Activated CD4-positive, alpha-beta T cell treated with anti-CD3 and anti-CD28 coated beads, Interleukin-2, amount 10 ng/mL, durations not matched to agents 7 days and 5 days (primary cell): ENCODE measurements at places on chromosomes 11 and 22.

DNA sequence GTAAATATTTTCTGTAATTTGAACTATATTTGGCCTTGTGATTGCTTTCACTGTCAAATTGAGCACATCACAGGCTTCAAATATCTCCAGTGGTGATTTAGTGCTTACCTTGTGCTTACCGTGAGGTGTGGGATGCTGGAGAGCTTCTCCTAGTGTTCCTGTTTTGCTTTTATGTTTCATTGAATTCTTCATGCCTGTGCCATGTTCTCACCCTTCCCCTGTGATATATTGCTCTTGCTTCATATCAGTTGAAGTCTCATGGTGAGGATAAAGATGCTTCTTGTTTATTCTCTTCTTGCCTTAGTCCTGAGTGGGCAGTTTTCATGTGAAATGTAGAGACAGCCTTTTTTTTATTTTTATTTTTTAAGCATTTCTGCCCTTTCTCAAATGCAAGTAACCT, 198.0 kb upstream of the PDGFD start:
- no peak for DNase-seq

DNA sequence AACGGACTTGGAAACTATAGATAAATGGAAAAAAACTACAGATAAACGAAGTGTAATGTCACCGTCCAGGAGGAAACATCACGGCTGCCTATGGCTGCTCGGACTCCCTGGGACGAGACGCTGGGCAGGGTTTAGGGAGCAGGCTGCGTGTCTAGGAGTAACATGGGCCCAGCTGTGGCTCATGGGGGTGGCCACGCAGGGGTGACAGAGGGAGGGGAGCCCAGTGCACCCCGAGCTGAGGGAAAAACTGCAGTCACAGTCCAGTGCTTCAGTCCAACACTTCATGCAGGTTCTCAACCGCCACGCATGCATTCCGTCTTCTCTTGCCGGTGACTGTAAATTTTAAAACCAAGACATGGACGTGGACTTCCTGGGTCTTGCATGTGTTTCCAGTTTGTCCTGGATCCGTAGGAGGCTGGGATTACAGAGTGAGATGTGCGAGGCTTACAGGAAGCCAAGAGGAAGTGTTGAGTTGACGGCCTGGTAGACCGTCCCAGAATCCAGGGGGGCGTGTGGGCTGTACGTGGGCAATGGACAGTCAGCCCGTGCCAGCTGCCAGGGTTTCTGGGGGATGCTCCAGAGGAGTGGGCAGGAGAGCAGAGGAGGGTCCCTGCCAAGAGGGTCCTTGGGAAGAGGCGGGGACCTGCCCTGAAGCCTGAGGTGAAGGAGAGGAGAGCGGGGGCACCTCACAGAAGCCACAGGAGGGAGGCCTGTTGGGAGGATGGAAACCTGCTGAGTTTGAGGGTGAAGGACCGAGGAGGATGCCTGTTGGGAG, 691.4 kb downstream of the BRD1 start:
- DNase-seq: no peak

DNA sequence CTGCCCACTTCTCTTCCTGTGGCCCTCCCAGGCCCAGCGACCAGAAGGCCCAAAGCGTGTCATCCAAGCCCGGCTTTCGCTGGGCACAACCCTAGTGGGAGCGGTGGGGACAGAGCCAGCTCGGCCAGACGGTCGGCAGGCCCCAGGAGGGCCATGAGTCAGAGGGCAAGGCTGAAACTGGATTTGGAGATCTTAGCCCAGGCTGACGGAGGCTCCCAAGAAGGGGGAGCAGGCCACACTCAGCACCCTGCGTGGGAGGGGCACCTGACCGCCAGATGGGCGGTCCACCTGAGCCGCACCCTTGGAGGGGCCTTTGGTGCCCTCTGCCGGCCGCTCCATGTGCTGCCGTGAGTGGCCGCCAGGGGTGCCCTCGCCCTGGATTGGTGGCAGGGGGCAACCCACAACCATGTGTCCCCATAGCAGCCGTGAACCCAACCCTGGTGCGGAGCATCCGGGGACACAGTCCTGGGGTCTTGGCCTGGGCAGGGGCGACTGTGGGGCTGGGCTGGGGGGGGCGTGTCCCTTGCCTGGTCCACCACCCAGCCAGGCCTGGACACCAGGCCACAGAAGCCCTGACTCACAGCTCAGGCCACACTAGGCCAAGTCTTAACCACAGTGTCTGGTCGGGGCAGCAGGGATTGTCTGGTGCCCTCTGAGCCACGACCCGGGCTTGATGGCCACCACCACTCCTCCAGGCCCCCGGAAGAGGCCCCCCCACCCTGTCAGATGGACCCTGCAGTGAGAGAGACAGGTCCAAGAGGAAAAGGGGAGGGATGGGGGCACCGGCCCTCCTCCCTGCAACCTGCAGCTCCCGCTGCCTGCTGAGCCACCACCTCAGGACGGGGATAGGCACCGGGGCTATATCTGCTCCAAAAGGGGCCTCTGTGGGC, 19.2 kb upstream of the TALDO1 start:
- peak; percentile 78 for DNase-seq

DNA sequence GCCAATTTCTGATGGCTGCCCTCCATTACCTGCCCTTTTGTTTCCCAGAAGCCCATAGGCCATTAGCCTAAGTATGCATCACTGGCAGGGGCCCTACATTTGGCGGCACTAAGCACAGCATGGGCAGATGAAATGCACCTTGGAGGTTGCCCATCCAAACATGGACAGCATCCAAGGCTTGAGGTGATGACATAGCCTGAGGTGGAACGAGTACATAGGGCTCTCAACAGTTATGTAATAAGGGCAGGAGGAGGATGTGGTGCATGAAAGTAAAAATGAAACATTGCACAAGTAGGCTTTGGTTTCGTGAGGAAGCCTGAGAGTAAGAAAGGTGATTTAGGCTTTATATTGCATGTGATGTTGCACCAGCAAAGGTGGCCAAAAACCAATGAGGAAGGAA, 148.1 kb downstream of the FAM76B start:
- DNase-seq: peak; percentile 56

DNA sequence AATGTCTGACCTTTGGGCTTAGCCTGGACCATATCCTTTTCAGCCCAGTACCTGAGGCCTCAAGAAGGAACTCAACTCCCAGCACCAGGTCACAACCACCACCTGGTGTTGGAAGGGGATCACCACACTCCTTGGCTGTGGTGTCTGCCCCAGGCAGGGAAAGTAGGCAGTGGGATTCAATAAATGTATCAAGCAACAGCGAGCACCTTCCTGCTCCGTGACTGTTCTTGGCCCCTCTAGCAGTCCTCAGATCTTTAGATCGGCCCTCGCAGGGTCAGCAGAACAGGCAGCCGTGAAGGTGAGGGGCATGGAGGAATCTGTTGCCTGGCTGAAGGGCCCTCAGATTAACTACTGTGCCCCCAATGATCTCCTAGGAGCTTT, 15.9 kb downstream of the ARFGAP2 start:
- no peak for DNase-seq

DNA sequence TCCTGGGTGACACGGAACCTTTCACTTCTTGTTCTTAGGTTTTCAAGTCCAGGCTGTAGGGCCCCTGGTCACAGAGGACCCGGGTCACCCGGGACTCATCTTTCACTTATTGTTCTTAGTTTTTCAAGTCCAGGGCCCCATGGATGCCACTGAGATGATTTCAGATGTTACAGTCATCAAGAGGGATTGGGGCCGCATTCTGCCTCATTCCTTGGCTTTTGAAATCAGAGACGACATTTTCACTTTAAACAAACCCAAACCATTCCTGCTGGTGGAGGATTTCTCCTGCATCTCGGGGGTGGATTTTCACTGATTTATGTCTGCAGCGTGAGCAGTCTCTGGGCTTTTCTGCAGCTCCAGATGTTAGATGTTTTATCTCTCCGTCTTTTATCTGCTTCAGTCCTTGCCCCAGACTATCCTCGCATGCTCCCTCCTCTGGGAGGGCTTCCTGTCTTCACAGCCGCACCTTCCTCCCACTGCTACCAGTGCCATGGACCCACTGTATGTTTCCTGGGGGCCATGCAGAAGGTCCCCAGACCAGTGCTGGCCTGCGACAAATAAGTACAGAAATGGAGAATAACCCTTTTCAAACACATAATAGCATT, 27.4 kb downstream of the FBLN1 start:
- DNase-seq: no peak

GRCh38 chr11:44305470-44306051, 4.4 kb downstream of the ALX4 start:
- peak; percentile 65 for DNase-seq

- DNase-seq: no peak
Measured at GRCh38 chr11:86219311-86220193, 25.0 kb upstream of the EED start.

DNA sequence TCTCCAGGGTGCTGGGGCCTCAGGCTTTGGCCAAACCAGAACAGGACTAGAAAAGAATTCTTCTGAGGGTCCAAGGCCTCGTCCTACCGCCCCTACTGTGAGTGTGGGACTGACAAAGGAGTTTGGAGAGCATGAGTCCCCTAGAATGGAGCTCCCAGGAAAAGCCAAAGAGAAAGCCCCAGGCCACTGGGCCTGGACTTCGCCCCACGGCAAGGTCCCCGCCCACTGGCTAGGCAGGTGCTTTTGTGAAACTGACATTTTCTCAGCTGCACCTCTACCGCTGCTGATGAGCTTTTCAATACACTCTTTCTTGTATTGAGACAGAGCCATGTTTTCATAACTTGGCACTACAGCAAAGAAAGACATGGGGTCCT, 9.7 kb upstream of the FGF3 start:
- DNase-seq: no peak

DNA sequence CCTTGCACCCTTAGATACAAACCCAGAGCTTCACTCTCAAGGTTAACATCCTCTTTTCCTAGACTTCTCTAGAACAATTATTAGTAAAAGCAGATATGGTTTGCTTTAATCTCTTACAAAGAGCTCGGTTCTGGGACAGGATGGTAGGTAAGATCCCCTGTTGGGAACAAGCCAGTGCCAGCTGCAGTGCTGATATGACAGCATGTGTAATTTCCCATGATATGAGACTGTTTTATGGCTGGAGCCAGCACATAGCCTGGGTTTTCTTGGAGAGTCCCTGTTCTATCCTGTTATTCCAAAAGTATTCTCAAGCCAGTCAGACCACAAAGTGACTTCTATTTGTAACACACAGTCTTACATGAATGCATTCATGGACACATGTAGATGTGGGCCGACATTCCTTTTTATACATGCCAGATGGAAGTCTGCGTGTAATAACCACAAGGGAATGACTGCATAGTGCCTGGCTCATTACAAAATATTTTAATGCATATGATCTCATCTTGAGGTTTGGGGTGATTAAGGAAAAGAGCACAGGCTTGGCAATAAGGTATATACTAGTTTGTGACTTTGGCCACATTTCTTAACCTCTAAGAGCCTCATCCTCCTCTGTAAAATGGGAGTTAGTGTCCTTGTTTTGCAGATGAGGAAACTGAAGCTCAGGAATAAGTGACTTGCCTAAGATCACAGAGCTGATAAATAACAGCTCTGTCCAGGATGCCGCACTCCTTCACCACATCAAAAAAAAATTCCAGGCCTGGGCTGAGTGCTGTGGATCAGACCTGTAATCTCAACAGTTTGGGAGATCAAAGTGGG, 21.8 kb downstream of the CLMP start:
- no peak for DNase-seq

- no peak for DNase-seq
Measured at GRCh38 chr11:130999086-130999485, 82.8 kb upstream of the SNX19 start.

DNA sequence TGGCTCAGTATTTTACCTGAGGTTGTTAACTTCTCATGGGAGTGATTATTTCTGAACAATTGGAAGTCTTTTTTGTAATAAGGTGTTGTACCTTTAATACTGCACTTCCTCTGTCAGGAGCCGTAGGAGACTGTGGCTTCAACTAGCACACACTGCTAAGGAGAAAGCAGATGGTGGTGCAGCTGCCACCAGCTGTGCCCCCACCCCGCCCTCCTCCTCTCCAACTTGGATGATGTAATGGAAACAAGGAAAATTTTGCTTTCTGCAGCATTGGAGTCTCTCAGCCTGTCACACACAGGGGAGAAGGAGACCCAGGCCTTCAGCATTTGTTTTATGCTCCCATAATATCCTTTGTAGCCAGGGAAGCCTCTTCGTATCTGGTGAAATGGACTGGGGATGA, 91.2 kb downstream of the TEAD1 start:
- DNase-seq: no peak

DNA sequence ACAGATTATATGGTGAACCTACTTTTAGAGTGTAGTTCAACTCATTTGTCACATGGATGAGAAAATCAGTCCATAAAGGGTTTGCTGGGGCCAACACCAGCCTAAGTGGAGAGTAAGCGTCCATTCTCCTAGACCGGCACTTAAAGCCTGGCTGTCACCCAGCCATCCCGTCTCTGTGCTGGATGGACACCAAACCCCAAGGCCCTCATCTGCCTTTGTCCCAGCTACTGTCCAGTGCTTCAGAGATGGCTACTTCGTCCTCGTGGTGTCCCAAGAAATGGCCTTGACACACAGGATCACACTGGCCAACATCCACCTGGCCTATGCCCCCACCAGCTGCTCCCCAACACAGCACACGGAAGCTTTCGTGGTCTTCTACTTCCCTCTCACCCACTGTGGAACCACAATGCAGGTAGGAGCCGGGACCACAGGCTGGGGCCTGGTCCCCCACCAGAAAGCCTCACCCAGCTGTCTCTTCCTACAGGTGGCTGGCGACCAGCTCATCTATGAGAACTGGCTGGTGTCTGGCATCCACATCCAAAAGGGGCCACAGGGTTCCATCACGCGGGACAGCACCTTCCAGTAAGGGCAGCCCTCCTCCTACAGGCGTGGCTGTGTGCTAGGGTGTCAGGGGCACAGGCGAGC, 3.5 kb downstream of the ZP1 start:
- DNase-seq: no peak

- no peak for DNase-seq
Measured at GRCh38 chr11:86370922-86371594, 3.6 kb upstream of the CCDC81 start.

GRCh38 chr11:13983081-13983751, 20.7 kb downstream of the SPON1 start:
- DNase-seq: no peak
